GM23338 (cell line): ENCODE measurements at places on chromosomes 3 and 15. TPM values are rescaled to one million over a fixed set of nuclear protein-coding genes. Genes with fewer than 3 reads are reported as not detected.

The C3orf20 gene
- total RNA-seq = not detected in 2 replicates

The RETNLB gene
- not detected in 2 replicates for total RNA-seq

The C3orf70 gene
- 1.1 and 1.5 TPM in 2 replicates for total RNA-seq

DNA sequence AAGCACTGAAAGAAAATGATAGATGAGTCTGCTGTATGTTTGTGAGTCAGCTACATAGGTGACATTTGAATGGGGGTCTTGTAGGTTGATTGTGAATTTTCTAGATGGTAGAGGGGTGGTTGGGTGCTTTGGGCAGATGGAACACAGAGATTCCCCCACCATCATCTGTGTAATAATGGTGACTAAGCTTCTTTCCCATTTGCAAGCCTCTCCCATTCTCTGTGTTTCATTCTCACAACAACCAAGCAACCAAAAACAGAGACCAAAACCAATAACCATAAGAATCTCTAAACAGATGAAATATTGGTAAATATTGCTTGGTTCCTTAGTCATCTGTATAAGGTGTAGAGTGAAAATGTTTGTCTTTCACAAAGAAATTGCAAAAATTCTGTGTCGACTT, 17.8 kb upstream of the UTS2B start:
- DNase-seq = no peak

- no peak for DNase-seq
Measured at GRCh38 chr3:71846185-71846584, 61.2 kb upstream of the PROK2 start.

- no peak for DNase-seq
Measured at GRCh38 chr3:77065750-77066149, 25.9 kb downstream of the ROBO2 start.

- no peak for DNase-seq
Measured at GRCh38 chr15:48972750-48973503, 9.2 kb upstream of the SHC4 start.

DNA sequence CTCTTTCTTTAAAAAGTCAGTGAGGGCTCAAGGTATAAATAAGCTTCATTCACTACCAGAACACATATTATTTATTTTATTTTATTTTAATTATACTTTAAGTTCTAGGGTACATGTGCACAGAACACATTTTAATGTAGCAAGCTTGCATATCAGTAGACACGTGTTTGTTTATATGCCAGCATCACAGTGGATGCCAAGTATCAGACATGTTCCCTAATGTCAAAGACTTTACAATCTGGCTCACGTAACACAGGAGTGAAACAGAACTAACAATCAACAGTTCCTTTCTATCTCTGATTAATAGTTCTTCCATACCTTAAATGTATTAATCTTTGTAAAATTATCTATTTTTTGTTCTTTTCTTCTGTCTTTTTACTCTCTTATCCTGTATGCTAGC, 23.3 kb upstream of the ENTPD3 start:
- no peak for DNase-seq

GRCh38 chr3:188432802-188433520, 279.0 kb downstream of the LPP start:
- DNase-seq = no peak
